Stimulated activated CD4-positive, alpha-beta T cell treated with anti-CD3 and anti-CD28 coated beads, Interleukin-12 subunit alpha, Interleukin-12 subunit beta, amount 100 ng/mL, for 48 hours (primary cell): ENCODE measurements at places on chromosomes 12 and 14.
A peak's percentile ranks its signal among the peaks of the same experiment; 100 is the strongest.

DNA sequence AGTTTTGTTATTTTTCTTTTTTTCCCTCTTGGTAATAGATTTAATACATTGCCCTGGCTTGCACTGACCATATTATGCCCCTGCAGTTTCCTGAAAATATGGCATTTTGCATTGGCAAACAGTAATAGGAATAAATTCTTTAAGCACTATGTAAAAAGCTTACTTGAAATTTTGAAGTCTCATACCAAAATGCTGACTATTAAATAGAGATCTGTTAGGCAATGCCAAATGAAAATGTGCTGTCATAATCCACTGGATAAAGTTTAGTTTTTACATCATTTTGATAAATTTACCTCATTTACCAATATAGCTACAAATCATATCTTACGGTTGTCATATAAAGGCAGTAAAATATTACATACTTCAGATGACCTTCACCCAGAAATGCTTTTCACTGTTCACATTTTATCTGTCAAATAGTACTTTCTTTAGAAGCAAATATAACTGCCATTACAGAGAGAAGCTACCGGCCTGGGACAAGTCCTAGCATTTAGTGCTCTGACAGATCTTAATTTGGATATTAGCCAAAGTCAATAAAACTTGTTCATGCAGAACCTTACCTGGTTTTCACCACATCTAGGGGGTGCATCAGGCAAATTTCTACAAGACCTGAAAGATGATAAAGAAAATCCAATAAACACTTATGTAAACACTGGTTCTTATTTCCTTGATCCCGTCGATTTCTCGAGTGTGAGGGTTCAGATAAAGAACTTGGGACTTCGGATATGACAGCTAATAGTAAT is 212.9 kb downstream of the PAX9 start:
- DNase-seq = no peak

GRCh38 chr14:62079038-62079437 is 316.8 kb downstream of the SNAPC1 start:
- no peak for DNase-seq

DNA sequence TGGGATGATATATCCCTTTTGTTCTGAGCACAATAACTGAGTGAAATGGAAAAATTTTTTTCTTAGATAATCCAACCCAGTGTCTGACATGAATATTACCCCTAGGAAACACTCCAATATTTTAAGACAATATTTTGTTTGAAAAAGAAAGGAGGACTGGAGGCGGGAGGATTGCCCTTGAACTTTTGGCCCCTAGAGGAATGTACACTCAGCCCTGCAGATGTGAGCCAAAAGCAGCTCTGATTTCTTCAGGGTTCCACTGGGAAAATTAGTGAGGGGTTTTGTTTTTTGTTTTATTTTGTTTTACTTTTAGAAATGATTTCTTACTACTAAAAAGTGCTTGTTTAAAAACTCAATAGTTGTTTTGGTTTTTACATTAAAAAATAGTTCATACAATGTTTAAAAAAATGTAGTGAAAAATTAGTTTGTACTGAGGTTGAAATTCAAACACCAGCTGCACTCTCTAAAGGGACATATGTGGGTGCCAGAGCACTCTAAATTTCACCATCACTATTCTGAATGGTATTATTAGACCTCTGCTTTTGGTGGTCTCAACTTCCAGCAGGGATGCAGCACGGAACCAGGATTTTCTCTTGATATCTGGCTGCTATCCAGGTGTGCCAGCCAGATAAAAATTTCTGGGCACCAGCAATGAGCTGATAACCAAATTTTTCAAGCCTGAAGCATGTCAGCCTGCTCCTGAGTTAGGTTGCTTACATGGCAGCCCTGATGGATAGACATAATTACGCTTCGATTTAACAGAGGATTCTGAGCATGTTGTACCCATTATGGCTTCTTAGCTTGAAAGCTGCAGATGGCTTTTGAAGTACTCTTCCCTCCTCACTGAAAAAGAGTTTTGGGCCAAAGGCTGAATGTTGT is 141.9 kb downstream of the ANO6 start:
- DNase-seq = no peak

GRCh38 chr14:29650554-29651269 is 276.9 kb downstream of the PRKD1 start:
- no peak for DNase-seq

- DNase-seq = no peak
These were observed 45.6 kb upstream of the EGLN3 start for GRCh38 chr14:33996462-33996861.

DNA sequence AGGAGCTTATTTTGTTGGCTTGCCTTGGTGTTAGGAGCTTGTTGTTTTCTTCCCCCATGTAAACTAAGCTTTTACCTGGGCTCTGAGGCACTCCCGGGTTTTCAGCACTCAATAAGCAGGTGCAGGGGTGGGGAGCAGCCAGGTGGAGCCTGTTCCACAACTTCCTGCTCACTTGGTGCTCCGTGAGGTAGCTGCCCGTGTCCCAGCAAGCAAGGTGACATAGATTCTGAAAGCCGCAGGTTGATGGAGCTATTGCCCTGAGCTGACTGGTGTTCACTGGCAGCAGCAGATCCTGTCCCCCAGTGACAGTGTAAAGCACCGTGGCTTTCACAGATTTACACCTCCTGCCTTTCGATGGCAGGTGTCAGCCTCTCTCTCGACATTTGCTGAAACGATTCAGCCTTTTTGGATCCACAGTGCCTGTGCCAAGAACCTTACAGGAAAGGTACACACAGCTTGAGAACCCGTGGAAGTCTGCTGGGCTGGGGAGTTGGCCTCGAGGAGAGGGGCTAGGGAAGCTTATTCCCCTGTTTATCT is 295.7 kb upstream of the FKBP4 start:
- DNase-seq = no peak

DNA sequence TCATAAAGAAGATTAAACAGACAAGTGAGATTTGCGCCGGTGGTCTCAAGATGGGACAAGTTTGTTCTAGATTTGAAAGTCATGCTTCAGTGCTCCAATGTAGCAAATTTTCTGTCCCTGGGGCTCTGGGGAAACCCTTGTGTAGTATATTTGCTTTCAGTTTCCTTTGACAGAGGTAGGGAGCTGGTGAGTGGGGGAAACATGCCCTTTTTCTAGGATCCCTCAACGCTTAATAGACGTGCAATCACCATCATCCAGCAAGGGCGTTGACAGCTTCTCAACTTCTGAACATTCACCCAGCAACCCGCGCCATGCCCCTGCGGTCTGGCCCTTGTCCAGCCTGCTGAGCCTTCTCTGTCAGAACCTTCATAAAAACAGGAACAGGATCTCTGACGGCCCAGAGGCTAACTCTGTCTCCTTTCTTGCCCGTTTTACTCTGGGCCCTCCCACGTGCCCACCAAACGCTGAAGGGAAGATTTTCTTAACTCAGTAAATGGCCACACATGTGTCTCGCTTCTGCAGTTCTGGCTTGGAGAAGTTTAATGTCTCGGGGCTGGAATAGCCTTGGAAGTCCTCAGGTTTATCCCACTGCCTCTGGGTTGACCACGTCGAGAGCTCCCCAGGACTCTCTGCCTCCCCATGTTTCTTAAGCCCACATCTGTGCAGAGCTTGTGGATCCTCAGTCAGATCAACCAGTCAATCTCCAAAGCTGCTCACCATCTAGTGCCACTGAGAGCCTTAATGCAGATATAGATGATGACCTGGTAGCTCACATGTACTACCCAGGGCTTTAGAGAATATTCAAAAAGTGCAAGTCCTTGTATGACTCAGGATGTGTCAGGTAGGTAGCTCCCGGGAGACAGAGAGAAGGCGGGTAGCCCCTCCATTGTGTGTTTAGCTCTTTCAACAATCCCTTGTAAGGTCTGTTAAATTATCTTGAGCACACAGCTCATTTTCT is 58.1 kb upstream of the CCND2 start:
- DNase-seq = peak; percentile 17

- no peak for DNase-seq
These were observed 15.1 kb upstream of the AMN start for GRCh38 chr14:102907303-102907844.
